ENCODE measurements at places on chromosomes 5 and 9. TPM values are rescaled to one million over a fixed set of nuclear protein-coding genes. Genes with fewer than 3 reads are reported as not detected.

DNA sequence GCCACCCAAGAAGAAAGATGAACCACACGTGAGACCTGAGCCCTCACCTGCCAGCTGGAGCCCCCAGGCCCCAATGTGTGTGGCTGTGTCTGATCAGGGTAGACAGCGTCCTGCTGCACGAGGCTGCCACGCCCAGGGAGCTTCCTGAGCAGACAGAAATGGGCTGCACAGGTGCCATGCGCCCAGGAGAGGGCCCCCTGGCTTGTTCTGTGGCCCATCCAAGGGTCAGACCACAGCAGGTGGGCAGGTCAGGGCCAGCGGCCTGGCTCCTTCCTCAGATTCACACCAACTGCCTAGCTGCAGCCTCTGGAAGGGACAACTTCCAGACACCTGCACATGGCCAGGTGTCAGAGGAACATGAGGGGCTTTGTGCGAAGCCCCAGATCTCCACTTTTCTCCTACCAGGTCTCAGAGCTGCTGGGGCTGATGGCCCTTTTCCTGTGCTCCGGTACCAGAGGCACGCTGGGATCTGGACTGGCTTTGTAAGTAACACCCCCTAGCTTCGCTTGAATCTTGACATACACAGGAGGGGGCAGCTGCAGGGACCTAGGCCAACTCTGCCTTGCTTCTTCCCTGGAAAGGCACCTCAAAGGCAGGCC, 10.8 kb downstream of the SARDH start:
- H3K27ac ChIP-seq = no peak overlapping the region
- no peak for DNase-seq
- H3K36me3 ChIP-seq = no peaks in the 10 kb centered on the region
- H3K4me3 ChIP-seq = no peak overlapping the region
- H3K4me1 ChIP-seq = no peaks in the 10 kb centered on the region

DNA sequence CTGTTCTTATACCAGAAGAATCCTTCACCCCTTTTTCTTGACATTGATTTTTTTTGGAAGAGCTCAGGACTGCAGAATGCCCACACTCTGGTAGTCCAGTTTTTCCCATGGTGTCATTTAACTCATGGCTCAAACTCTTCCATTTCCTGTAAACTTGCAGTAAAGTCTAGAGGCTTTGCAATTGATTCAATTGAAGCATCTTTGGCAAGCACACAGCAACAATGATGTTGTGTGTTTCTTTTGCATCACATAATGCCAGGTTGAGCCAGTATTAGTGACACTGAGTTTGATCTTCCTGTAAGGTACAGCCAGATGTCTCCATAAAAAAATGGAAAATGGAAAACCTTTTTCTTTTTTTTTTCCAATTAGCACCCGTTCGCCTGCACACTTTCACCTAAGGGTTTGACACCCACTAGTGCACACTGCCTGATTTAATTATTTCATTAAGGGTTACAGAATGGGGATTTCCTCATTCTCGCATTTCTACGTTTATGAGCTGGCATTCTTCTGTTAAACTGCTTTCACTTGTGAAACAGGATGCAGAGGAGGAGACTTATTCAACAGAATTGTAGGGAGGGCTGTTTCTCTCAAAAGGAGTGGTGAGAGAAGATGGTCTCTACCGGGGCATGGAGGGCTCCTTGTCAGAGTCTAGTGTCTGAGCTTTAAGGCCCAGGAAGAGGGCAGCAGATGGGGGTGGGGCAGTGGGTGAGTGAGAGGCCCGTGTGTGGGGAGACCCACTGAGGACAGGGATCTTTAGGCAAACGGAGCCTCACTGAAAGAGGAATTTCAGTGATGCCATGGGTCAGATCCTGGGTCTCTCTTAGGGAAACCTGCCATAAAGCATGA, 2.2 kb upstream of the S1PR3 start:
- H3K36me3 ChIP-seq = no peaks in the 10 kb centered on the region
- DNase-seq = peak; percentile 24
- H3K4me1 ChIP-seq = peaks cover 47% of the 10 kb centered on the region
- H3K4me3 ChIP-seq = peak overlapping the region; percentile 75

- DNase-seq = no peak
- H3K36me3 ChIP-seq = no peaks in the 10 kb centered on the region
- H3K27ac ChIP-seq = no peak overlapping the region
- H3K4me1 ChIP-seq = peaks cover 8% of the 10 kb centered on the region
- peaks cover 7% of the 10 kb centered on the region for H3K27me3 ChIP-seq
- H3K4me3 ChIP-seq = no peak overlapping the region
Observed at GRCh38 chr5:144143625-144144024, 26.8 kb downstream of the YIPF5 start.

The ADAMTS13 gene
- total RNA-seq = 4.7 TPM

The IL5 gene
- total RNA-seq = 2.1 TPM

The SPEF2 gene
- total RNA-seq = 19.1 TPM

DNA sequence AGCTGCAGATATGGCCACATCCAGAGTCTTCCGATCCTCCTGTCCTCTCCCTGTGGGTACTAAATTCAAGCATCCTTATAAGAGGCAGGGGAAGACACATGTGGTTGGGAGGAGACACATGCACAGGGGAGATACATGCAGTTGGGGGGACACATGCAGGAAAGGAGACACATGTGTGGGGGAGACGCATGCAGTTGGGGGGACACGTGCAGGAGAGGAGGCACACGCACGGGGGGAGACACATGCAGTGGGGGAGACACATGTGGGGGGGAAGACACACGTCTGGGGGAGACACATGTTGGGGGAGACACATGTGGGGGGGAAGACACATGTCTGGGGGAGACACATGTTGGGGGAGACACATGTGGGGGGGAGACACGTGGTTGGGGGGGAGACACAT, 21.2 kb upstream of the OLFM1 start:
- no peak for DNase-seq
- no peak overlapping the region for H3K27ac ChIP-seq
- H3K4me3 ChIP-seq = no peak overlapping the region
- no peaks in the 10 kb centered on the region for H3K4me1 ChIP-seq

DNA sequence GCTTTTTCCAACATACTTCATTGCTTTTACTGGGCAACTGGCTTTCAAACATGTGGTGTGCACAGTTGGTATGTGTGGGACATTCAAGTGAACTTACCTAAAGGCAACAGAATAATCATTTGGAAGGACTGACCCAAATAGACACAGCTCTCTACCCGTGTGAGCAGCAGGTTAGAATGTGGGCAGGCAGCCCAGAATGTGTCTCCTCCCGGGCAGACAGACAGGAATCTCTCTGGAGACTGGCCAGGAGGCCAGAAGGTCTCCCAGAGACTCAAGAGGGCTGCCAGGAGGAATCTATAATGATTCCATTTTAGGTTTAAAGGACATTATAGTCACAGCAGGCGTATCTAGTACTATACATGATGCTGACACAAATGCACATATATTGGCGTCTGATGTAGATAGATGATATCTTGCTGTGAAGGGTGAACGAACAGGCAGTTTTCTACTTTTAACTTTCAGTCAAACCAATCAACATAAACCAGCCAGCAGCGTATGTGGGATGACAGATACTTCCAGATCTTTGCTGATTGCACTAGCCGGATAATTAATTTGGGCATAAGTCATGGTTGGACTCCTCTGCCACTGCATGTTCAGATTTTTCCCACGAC, 297.4 kb upstream of the ZNF608 start:
- H3K4me3 ChIP-seq = no peak overlapping the region
- no peaks in the 10 kb centered on the region for H3K27me3 ChIP-seq
- H3K36me3 ChIP-seq = no peaks in the 10 kb centered on the region
- H3K27ac ChIP-seq = no peak overlapping the region

GRCh38 chr9:90018688-90019087, 413.9 kb downstream of the GADD45G start:
- H3K27me3 ChIP-seq = peaks cover 27% of the 10 kb centered on the region
- H3K4me3 ChIP-seq = no peak overlapping the region
- H3K4me1 ChIP-seq = peaks cover 6% of the 10 kb centered on the region
- H3K36me3 ChIP-seq = no peaks in the 10 kb centered on the region

The WNT8A gene
- not detected for total RNA-seq

Measured in activated T-cell treated with anti-CD3 and anti-CD28 coated beads, Interleukin-2, amount 50 U/mL, for 72 hours (primary cell).